ENCODE measurements at places on chromosomes 13 and 19.

DNA sequence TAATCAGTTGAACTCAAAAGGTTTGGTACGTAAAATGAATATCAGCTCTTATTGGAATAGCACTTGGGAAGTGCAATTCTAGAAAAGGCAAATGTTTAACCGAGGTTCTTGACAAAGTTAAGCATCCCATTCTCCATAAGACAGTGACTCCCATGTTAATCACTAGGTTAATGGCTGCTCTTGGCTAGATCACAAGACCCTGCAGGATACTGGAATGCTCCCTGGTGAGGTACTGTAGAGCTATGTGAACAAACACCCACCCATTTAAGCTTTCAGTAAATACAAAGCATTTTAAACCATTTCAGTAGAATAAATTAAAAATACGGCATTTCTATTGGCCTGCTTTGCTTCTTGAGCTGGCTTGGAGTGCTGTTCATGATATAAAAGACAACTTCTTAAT is 56.5 kb downstream of the TDRD3 start:
- no peak for DNase-seq

DNA sequence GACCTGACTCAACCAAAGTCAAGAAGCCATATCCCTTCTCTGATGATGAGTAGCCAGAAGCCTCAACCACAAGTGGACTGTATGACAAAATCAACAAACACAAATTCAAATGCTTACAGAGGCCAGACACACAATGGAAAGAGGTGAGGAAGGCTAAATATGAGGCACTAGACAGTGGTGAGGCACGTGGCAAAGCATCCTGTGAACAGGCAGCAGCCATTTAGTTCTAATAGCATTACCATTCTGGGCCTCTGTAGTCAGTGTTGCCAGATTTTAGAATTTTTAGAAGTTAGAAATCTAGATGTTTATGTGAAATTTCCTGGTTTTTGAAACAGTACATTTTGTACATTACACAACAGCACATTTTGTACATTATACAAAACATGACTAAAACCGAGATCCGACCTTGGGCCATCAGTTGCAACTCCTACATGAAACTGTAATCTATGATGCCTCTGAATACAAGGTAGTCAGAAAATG is 403.3 kb downstream of the COG6 start:
- DNase-seq: no peak

GRCh38 chr19:10871711-10872545 is 575 bp downstream of the CARM1 start:
- DNase-seq: peak; percentile 51

DNA sequence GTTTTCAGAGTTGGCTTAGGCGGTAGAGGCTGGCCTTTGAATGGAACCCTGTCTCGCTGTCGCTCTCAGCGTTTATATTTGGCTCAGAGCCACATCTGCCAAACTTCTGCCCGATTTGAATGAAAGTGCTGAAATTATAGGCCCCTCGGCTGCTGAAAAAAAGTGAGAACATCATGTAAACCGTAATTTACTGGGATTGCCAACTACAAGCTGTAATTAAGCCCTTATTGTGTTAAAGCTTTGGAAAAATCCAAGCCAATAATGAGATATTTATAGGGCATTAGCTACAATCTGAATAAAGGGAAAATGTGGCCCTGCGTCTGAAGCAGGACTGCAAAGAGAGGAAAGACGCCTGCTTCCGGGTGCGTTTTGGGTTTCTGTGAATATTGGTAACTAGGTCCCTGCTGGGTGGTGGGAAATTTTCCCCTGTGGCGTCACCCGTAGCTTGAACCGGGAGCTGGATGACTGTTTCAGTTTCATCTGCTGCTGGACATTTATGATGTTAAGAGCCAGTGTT is 9.9 kb downstream of the DNM2 start:
- no peak for DNase-seq

GRCh38 chr13:80339912-80340650 is 845 bp downstream of the SPRY2 start:
- peak; percentile 20 for DNase-seq

DNA sequence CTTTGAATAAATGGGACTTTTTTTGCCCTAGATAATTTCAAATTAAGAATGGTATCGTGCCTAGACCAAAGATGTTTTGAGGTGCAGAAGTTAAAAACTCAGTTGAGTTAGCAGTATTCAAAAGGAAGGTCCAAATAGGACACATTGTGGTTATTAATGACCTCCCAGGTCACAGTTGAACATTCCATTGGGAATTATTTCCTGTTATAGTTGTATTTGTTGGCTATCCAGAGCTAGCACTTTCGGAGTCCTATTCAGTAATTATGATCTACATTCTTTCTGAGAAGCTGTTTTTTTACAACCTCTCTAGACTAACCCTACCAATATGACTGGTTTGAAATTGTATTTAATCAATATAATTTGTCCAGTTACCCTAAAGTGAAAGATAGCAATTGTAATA is 83.7 kb downstream of the MAB21L1 start:
- no peak for DNase-seq

DNA sequence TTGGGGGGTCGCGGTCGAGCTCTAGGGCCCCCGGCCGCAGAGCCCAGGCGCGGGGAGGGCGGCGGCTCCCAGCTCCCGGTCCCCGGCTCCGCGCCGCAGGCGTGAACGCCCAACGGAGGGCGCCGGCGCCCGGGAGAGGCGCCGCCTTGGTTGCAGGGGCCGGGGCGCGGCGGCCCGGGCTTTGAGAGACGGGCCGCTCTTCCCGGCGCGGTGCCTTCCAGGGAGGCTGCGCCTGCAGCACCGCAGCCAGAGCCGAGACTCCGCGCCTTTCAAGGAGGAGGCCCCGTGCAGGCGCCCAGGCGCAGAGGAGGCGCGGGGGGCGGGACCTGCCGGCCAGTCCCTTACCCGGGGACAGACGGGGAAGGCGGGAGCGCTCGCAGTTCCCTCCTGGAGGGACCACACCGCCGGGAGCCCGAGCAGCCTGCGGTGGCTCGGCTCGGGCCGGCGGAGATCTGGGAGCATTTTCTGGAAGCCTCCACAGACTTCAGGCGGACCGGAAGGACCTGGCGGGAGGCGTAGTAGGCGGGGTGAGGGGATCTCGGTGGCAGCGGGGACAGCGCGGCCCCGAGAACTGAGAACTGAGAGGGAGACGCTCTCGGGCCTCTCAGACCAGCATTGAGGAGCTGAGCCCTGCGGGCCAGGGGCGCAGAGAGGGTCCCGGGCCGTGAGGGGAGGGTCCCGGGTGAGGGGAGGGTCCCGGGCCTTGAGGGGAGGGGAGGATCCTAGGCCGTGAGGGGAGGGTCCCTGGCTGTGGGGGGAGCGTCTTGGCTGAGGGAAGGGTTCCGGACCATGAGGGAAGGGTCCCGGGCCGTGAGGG is 25.5 kb upstream of the MCF2L start:
- peak; percentile 30 for DNase-seq

GRCh38 chr19:47095476-47096099 is 18.0 kb downstream of the ZC3H4 start:
- no peak for DNase-seq

- peak; percentile 24 for DNase-seq
Measured at GRCh38 chr19:21022996-21023395, 2.5 kb downstream of the ZNF430 start.

DNA sequence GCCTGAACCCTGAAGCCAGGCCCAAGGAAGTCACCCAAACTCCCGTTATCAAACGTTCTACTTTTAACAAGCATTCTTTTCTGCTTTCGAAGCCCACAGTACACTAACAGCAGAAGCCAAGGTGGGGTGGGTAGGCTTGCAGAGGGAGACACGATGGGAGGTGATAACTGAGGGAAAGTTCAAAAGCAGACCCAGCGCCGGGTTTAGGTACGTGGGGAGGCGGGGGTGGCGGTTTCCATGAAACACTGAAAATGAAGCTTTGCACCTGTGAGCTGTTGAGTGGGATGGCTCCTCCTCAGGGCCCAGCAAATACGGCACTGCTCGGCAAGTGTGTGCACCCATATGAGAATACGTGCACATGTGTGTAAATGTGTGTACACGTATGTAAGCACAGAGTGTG is 49.8 kb downstream of the KLF2 start:
- DNase-seq: no peak

GRCh38 chr19:3450796-3451411 is 29.4 kb downstream of the SMIM24 start:
- DNase-seq: no peak

- no peak for DNase-seq
Measured at GRCh38 chr13:23609874-23610576, 39.8 kb downstream of the TNFRSF19 start.

GRCh38 chr13:20369886-20370361 is 137.8 kb upstream of the GJB6 start:
- no peak for DNase-seq

- no peak for DNase-seq
Measured at GRCh38 chr13:21901811-21902708, 231.2 kb downstream of the FGF9 start.

DNA sequence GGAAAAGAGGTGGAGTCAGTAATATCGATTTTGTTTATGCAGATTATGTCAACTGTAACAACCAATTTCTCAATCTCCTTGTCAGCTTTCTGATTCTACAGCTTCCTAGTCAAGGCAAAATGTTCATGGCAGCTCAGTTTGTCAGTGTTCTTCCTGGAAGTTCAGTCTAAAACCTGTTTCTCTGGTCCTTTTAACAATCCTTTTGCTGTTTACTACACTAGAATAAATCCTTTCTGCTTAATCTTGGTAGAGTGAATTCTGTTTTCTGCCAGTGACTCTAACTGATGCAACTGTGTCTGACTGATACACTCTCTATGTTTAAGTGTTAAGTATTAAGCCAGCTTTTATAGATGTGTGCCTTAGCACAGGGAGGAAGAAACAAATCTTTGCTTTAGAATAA is 516.9 kb upstream of the KLF12 start:
- DNase-seq: no peak

DNA sequence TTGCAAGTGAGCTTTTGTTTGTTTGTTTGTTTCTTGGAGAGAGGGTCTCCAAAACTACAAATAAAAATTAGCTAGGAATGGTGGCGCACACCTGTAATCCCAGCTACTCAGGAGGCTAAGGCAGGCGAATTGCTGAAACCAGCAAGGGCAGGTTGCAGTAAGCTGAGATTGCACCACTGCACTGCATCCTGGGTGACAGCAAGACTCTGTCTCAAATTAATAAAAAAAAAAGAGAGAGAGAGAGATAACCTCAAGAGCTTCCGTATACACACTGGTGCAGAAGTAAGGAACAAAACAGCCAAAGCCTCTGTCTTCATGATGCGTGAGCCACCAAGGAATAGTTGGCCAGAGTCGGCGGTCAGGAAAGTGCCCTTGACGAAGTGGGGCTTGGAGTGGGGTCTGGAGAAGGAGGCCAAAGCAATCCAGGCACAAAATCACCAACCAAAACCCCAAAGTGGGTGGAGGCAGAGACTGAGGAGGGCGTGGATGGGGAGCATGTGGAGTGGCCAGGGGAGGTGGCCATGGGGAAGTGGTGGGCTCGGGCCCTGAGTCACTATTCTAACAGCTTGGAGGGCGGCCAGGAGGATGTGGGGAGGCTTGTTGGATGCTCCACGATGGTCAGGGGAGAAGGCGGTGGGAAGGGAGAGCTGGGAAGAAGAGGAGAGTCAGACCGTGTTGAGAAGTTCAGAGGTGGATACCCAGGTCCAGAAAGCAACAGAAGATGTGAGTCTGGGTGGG is 21.2 kb upstream of the TOMM40 start:
- no peak for DNase-seq

DNA sequence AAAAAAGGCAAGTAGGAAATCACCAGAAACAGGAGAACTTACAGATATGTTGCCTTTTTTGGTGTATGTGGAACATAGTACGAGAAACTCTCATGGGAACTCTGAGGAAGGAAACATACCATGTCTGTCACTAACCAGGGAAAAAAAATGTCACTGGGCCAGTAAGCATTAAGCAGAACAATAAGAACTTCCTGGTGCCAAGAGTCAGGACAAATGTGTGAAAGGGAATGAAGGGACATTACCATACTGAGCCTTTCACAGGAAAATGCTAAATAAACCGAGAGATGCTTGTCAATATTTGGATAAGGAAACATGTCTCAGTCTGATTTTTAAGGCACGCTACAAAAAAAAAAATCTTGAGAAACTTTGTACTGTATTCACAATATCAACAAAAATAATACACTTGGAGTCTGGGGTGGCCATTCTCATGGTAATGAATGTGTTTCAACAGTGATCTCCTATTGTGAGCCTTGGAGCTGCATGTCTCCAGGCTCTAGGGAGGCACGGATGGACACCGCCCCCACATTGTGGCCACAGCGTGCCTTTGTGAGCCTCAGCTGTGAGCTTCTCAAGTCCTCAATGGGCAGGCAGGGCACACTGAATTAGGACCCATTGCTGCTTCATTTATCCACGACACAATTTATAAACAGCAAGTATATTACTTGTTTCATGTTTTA is 113.0 kb upstream of the ARGLU1 start:
- no peak for DNase-seq

- DNase-seq: no peak
Measured at GRCh38 chr13:45441633-45442032, 23.1 kb upstream of the COG3 start.

DNA sequence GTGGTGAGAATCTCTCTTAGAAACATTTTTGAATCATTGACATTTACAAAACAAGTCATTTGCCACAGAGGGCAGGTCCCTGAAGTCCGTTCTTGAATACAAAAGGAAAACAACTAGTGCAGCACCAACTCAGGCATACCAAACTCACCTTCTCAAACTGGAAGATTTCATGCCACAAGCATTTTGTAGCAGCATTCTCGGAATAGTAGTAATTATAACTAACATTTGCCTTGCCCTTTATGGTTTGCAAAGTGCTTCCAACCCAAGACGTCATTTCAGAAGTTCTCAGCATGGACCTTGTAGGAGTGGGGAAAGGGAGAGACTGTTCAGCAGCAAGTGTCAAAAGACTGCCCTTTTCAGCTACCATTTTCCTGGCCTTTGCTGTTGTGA is 344.6 kb downstream of the RFC3 start:
- no peak for DNase-seq

DNA sequence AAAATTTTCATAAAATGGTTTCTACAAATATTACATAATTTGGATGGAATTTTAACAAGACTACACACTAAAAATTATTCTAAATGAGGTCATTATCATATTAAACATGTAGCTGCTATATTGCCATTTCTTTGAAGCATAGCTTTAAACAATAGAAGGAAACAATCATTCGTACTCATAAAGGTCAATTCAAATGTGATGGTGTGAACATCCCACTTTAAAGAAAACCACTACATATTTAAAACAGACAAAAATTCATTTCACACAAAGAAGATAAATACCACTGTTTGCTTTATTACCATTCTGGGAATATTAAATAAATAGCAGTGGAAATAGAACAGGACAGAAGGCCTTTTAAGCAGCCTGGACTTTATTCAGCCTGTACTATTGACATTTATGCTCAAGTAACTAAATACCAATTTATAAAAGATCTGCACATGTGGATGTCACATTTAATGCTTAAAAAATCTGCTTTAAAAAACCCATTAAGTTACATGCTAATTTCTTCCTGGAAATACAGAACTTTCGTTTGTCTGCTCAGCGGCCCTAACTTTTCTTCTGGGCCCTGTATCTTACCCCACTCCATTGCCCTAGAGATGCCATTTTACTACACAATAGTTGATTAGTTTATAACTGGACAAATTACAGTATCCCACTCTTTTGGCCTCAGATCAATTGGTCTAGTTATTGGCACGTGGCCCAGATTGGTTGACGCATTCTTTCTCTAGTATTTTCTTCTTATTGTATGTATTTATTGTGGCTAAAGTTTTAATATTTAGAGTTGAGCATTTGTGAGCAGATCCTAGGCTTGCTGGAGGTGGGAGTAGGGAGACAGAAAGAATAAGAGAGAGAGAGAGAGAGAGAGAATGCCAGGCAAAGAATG is 215.1 kb upstream of the SPRY2 start:
- DNase-seq: no peak

Data from activated CD8-positive, alpha-beta memory T cell treated with anti-CD3 and anti-CD28 coated beads, Interleukin-2, amount 50 U/mL, for 4 hours (primary cell).